DMS79 treated with DMSO at 0.1 percent for 48 hours (cell line): ENCODE measurements at places on chromosomes 5 and 9.

DNA sequence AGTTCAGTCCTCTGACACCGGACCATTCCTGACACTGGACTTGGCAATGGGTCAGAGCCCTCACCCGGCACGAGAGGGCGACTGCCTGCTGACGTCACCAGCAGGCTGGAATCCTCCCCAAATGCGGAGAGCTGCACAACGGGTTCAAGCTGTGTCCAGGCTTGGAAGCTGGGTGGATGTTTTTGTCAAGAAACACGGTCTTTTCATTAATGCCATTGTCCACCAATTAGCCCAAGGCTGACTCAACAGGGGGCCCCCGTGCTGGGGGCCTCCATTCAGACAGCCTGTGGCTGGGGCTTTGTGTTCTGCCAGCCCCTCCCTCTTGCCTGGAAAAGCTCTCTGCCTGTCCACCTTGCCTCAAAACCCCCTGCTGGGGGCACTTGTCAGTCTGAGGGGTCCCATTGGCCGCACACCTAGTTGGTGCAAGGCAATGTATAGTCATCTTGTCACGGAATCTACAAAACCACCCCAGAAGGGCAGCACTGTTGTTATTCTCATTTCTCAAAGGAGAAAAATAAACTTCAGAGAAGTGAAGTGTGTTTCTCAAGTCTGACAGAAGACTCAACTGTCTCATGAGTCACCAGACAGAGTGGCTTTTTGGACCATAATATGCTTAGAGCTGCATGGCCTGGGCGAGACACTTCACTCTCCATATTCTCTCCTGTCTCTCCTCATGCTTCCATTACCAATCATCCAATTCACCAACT, 24.6 kb downstream of the NDUFA8 start:
- no peak for DNase-seq

DNA sequence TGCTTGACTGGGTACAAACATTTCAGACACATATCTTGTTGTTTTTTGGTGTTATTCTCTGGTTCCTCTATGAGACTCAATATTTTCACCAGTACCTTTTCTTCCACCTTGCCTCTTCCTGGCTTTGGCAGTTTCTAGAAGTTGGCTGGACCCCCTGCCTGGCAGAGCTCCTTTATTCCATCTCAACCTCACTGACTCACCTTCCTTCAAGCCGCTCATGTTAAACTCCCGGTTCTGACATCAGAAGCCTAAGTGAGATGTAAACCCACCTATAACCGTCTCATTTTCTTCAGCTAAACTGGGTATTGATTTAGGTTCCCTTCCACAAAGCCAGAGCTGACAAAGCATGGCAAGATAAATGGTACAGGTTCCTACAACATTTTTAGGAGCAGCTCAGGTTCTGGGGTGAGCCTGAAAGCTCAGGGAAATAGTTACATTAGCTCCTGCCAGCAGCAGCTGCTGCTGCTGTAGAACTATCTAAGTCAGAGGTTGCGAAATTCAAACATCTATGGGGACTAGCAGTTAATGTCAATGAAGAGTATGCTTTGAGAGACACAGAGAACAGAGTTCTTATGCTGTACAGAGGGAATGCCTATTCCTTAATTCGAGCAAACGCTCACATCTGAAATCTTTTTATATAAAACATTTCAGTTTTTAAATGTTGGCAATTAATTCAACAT, 197.1 kb upstream of the NR3C1 start:
- DNase-seq: no peak

GRCh38 chr5:112921833-112922817, at the start of gene REEP5:
Gene REEP5 (minus strand): TSS chr5:112922227. CDS start chr5:112922190, 37 bp downstream.
- peak; percentile 66 for DNase-seq

- no peak for DNase-seq
These were observed 453 bp upstream of the DOK3 start for GRCh38 chr5:177509991-177510566.

DNA sequence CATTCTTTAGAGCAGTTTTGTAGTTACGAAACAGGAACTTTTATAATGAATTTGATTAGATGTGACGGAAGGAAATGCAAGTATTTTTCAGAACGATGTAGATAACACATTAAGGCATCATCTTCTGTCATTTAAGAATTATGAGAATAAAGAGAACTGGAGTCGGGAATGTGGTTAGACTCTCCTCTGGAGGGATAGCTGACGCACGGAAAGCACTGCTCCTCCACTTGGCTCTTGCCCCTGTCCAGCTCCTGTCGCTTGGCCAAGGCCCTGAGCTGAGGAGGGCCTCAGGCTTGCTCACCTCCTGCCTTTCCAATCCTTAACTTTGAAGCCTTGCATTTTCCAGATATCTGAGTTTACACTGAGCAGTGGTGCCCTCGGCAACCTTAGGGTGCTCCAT, 60.5 kb downstream of the MAP1B start:
- DNase-seq: no peak

GRCh38 chr9:109469646-109470358, 28.3 kb downstream of the PTPN3 start:
- peak; percentile 27 for DNase-seq

- no peak for DNase-seq
These were observed 204.9 kb downstream of the ELAVL2 start for GRCh38 chr9:23621188-23621587.

- DNase-seq: no peak
These were observed 26.3 kb upstream of the GABRP start for GRCh38 chr5:170757182-170757601.

GRCh38 chr5:135615171-135615570, 36.4 kb upstream of the CXCL14 start:
- DNase-seq: no peak

GRCh38 chr5:78858364-78858763, 126.7 kb downstream of the ARSB start:
- DNase-seq: no peak

DNA sequence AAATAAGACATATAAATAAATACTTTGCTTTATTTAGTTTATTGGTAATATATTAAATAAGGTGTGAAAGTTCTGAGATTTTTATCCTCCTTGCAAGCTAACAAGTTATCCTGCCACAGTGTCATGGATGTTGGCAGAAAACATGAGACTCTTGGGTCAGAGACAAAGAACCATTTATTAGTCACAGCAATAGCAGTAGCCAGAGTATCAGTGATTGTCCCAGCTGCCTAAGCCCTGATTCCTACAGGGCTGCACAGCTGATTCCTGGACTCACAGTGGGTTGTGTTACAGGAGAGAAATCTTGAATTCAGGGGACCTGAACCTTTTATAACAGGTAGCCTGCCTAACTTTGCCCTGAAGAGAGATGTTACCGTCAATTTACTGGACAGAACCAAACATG, 304.5 kb upstream of the ZNF608 start:
- DNase-seq: no peak

DNA sequence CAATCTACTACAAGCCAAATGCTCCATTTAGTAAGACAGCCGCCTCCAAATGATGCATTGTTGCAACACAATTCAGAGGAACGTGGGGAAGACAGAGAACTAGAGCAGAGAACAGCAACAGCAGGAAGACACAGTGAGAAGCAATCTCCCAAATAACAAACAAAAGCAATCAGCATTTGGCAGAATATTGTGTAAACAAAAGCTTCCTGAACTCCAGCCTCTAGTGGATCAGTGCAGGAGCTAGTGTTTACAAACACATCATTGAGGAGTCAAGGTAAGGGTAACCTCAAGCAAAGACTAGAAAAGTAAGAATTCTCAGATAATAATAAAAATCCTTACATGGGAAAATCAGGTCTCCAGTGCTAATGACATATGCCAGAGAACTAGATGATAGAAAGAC, 20.6 kb downstream of the FST start:
- peak; percentile 1 for DNase-seq

DNA sequence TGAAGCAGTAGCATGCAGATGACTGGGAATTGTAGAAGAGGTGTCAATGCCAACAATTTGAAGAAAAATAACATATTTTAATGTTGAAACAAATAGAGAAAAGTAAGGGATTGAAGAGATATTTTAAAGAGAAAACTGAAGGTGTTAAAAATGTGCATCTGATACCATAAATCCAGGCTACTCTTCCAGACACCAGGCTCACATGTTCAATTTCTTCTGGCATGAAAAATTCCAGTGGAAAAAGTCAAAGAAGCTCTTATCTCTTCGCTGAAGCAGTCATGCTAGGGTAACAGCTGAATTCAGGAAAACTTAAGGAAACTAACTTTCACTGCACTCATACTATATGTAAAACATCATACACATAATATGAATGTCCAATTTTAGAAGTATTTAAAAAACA, 335.0 kb downstream of the PDE4D start:
- no peak for DNase-seq

- DNase-seq: no peak
These were observed 68.5 kb upstream of the MELK start for GRCh38 chr9:36504156-36504555.

DNA sequence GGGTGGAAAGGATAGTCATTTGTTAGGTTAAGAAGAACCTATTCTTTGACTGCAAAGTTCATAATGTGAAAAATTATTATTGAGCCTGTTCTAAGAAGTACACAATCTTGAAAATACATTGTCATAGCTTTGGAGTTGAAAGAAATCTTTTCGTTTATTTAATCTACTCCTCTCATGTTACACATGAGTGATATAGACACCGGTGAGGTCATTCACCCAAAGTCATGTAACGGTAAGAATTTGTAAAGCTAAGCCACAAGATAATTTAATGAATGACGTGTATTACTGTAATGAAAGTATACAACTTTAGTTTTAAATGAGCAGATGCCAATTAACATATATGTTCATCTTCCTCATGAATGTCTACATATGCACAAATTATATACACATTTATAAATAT, 284.1 kb upstream of the PDE4D start:
- DNase-seq: no peak

GRCh38 chr5:130135506-130135905, 231.2 kb downstream of the CHSY3 start:
- no peak for DNase-seq

GRCh38 chr9:113184539-113184938, 33.7 kb downstream of the SLC31A2 start:
- no peak for DNase-seq

DNA sequence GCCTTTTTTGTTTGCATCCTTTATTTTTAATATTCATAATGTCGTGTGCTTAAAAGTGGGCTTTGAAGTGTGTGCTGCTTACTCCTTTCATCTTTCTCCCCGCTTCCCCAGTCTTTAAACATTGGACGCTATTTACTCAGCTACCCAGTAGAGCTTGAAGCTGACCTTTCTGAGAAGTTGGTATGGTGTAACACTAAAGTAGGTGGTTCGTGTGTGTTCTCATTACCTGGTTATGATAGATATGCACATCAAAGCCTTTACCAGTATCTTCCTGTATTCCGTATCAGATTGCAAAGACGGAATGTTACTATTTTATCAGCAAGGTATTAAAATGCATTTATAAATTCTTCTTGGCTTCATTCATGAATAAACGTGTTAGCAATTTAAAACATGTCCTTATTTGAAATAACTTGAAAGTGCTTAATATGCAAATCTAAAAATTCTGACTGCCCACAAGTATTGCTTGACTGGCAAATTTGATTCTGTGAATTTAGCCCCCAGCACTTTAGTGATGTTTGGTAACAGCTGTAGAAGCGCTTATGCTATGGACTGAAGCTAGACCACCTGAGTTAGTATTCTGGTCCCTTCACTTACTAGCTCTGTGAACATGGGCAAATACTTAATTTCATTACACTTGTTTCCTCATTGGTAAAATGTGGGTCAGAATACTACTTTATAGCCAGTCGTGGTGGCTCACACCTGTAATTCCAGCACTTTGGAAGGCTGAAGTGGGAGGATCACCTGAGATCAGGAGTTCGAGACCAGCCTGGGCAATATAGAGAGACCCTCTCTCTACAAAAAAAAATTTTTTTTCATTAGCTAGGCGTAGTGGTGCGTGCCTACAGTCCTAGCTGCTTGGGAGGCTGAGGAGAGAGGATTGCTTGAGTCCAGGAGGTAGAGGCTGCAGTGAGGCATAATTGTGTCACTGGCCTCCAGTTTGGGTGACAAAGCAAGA, 1.7 kb downstream of the RRAGA start:
- no peak for DNase-seq

DNA sequence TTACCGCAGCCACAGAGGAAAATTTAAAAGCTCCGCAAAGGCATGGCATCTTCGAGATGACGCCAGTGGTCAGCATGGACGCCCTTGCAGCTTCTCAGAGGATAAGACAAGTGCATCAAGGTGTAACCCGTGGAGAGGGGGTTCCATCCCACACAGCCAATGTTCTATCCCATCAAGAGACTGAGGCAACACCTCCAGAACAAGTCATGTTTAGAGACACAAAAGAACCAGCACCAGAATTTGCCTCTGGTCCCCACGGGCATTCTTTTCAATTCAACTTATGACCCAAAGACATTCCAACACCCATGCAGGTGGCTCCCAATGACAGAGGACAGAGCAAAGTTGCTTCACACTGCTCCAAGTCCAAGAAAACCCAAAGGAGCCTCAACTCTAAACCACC, 20.7 kb downstream of the ROR2 start:
- no peak for DNase-seq

GRCh38 chr5:172490514-172491461, 36.5 kb upstream of the SH3PXD2B start:
- no peak for DNase-seq

GRCh38 chr9:114363424-114363823, 24.4 kb downstream of the AKNA start:
- no peak for DNase-seq

GRCh38 chr9:130473566-130473965, 28.8 kb downstream of the ASS1 start:
- no peak for DNase-seq

- no peak for DNase-seq
These were observed 111.2 kb upstream of the IER5L start for GRCh38 chr9:129289131-129289731.

DNA sequence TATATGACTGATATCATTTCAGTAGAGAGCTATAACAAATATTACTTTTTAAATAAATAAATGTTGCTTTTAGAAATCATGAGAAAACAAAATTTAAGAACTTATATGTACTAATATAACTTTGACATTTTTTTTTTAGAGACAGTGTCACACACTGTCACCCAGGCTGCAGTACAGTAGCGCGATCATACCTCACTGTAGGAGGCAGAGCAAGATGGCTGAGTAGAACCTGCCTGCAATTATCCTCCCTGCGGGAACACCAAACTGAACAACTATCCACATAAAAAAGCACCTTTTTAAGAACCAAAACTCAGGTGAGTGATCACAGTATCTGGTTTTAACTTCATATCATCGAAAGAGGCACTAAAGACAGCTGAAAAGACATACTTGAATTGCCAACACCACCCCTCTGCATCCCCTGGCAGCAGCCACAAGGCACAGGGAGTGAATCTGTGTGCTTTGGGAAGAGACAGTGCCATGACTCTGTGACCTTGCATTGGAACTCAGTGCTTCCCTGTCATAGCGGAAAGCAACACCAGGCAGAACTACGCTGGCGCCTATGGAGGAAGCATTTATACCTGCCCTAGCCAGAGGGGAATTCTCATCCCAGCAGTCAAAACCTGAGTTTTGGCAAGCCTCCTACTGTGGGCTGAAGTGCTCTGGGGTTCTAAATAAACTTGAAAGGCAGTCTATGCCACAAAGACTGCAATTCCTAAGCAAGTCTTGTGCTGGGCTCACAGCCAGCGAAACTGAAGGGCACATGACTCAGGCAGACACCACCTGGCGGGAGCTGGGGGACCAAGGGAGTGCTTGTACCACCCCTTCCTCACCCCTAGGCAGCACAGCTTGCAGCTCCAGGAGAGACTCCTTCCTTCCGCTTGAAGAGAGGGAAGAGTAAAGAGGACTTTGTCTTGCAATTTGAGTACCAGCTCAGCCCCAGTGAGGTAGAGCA, 142.7 kb downstream of the FBXL17 start:
- no peak for DNase-seq
